ENCODE measurements at places on chromosomes 6 and 20.

- no peak for DNase-seq
Measured at GRCh38 chr6:150030611-150031010, 5.3 kb upstream of the RAET1L start.

DNA sequence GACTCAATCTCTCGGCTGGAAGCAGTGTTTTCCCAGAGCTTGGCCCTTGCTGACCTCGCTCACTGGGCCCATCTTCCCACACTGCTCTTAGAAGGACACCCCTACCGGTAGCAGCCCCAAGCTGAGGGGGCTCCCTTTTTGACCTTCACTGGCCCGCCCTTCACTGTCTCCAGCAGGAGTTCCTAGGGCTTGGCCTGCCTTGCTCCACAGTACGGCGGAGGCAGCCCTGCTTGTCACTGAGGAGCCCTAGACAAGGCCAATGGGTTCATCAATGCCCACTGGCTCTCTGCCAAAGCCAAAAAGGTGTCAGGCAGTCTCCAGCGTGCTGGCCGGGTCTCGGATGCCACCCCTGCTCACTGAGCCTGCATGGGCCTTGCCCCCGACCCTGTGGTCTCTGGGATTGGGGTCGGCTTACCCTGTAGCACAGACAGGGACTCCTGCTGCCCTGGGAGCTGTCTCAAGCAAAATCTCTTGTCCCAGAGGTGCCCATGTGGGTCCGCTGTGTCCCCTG, 2.1 kb downstream of the MMP24OS start:
- DNase-seq, result no peak

DNA sequence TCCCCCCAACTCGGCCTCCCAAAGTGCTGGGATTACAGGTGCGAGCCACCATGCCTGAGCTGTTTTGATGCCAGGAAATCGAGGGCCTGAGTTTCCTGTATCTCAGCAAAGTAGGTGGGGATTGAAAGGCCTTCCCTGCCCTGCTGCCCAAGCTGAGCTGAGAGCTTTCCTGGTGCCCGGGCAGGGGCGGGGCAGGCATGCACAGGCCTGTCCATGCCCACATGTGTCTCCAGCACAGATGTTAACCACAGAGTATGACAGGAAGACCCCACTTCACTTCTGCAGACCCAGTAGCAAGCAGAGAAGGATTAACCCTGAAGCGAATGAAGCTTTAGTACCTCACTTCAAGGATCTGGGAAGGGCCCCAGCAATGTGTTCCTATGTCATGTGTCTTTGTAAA, 66.0 kb downstream of the GPR6 start:
- DNase-seq, result no peak

GRCh38 chr6:150641398-150642139, 41.9 kb downstream of the PLEKHG1 start:
- DNase-seq, result peak; percentile 10

- no peak for DNase-seq
Measured at GRCh38 chr6:83221276-83221675, 28.1 kb downstream of the RWDD2A start.

GRCh38 chr20:3733119-3733995, 872 bp downstream of the HSPA12B start:
- no peak for DNase-seq

GRCh38 chr6:110608151-110608550, 131.7 kb upstream of the SLC22A16 start:
- no peak for DNase-seq

DNA sequence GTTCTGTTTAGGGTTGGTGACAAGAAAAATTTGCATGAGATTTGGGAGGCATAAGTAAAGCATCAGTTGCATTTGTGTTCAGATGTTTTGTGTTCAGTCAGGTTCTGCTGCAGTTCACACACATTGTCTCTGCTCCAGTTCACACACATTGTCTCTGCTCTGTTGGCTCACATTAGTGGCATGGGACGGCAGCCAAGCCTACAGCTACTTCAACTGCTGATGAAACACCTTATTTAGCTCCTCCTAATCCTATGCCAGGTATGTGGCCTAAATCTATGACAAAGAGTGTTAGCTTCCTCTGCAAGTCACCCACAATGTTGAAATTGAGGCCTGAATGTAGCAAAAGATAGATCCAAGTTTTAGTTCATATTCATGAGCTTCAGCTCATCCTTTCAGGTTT, 278.1 kb upstream of the SYNCRIP start:
- DNase-seq, result no peak

GRCh38 chr20:62500237-62500864, 24.6 kb upstream of the GATA5 start:
- DNase-seq, result peak; percentile 37

DNA sequence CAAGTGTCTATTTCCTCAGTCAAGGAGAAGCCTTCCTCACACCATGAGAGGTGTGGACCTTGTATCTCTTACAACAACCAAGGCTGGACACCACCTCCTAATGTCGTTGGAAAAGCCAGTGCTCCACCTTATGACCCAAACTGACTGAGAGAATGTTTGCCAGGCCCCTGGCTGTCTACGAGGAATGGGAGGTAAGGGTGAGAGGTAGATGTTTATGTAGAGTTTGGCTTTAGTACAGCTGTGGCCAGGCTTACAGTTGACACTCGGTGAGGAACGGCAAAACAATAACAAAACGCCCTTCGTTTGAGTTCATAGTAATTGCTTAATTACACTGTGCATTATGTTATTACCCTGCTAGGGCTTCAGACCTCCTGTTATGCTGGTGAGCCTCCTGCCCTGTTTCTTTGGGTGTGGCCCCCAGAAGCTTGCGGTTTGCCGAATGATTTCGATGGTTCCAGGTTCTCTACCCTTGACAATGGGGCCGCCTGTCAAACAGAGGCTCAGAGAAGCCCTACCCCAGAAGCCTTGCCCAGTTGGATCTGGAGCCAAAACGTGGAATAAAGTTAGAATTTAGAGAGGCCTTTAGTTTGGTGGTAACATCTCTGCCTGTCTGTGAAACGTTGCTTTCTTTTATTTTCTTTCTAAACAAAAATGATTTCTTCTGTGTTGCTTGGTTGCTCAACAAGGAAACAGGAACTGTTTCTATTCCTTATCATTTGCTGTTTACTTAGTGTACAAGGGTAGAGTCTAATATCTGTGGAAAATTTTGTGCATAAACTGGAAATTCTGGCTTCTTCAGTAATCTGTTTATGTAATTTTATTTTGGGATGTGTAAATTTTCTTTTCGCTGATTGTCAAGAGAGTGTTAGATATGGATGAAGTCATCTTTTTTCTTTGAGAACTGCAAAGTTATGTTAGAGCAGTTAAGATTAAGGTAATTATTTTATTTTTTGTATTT, 60.4 kb upstream of the FOXQ1 start:
- DNase-seq, result no peak

DNA sequence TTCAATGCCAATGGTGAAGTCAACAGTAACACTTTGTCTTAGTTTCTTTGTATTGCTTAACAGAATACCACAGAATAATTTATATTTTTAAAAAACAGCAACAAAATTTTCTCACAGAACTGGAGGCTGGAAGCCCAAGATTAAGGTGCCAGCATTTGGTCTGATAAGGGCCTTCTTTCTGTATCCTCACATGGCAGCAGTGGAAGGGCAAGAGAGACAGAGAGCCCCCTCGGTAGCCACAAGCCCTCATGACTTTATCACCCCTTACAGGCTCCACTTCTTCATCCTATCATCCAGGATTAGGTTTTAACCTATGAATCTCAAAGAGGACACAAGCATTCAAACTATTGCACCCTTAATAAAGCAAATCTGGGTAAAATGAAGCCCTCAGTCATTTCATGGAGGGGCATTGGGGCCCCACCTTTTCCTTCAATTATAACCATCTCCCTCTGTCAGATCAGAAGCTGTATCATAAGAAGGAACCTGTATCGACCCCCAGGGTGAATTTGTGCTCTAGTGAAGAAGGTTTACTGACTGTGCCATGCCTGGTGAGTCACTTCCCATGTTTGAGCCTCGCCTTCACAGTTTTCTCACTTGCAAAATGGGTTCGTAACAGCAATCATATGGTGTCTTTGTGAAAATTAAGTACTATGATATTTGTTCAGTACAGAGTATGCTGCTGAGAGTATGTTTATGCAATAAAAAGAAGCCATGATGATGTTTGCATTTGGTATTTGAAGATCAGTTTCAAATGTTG, 178.2 kb downstream of the LRFN2 start:
- DNase-seq, result no peak

- DNase-seq, result no peak
Measured at GRCh38 chr20:43725666-43726065, 1.1 kb downstream of the GTSF1L start.

- DNase-seq, result no peak
Measured at GRCh38 chr6:24920136-24920535, 15.6 kb downstream of the RIPOR2 start.

- DNase-seq, result no peak
Measured at GRCh38 chr6:49001856-49002541, 461.1 kb downstream of the MMUT start.

DNA sequence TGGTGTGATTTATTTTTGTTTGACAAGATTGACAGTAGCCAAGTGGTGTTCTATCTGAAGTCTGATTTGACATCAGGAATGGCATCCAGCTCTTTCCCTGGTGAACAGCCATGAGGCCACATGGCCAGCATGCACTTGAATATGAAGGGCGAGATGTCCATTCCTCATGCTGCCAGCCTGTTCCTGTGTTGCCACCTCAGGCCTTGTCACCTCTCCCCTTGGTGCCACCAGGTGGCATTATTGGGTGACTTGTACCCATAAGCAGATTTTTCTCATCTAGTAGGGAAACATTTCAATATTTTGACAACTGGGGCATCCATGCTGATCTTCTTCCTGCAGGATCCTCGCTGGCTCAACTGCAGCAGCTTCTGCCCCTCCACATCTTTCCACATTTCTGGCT, 199.1 kb downstream of the ERMARD start:
- peak; percentile 24 for DNase-seq

Measured in Kasumi-1 (cell line).